Stimulated activated CD4-positive, alpha-beta T cell treated with anti-CD3 and anti-CD28 coated beads, Interleukin-1b, Interleukin-23, amount 100 ng/mL, for 24 hours (primary cell): ENCODE measurements at places on chromosomes 13 and 19.

DNA sequence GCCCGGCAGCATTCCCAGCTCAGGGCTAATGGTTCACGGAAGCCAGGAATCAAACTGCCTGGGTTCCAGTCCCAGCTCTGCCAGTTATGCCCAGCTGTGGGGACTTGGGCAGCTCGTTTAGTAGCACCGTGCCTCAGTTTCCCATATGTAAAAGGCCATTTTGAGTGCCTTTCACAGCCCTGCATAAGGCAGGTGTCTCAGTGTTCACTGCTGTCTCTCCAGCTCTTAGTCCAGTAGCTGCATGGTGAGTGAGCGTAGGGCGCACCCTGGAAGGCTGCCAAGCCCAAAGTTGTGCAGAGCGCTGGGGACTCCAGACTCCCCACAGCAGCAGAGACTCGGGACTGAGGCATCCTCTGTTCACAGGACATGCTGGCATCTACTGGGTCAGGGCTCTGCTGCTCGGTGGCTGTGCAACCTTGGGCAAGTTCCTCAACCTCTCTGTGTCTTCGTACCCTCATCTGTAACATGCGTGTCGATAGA, 5.5 kb downstream of the RPL28 start:
- DNase-seq = no peak

DNA sequence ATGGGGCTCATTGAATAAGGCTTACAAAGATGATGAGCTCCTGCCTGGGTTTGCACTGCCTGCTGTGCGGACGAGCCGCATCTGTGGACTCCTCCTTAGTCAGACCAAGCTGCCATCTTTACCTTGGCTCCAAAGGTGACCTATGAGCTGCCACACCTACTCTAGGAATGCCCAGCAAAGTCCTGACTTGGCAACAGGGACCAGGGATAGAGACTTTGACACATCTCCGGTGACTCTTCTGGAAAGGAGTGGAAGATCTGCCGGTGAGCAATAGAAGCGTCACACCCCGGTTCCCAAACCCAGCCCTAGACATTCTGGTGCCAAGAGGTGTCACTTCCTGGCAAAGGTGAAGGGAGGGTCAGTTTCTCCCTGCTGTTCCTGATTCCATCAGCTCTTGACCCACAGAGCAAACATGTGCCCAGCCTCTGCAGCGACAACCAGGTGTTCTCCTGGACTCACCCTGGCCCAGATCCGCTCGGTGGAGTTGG, 50.2 kb upstream of the GTF3A start:
- no peak for DNase-seq

DNA sequence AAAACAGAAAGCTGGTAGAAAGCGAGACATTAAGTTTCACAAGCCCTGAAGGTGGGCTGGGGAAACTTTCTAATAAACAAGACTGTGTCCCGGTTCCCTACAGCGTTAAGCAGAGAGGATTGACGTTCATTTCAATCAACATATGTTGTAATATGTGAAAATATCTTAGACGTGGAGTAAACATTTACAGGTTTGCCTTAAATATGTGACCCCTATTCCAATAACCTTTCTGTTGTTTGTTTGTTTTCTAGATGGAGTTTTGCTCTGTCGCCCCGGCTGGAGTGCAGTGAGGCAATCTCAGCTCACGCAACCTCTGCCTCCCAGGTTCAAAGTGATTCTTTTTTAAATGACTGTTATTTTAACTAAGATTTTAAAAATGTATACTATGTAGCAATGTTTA, 526.2 kb downstream of the SUCLA2 start:
- DNase-seq = no peak

DNA sequence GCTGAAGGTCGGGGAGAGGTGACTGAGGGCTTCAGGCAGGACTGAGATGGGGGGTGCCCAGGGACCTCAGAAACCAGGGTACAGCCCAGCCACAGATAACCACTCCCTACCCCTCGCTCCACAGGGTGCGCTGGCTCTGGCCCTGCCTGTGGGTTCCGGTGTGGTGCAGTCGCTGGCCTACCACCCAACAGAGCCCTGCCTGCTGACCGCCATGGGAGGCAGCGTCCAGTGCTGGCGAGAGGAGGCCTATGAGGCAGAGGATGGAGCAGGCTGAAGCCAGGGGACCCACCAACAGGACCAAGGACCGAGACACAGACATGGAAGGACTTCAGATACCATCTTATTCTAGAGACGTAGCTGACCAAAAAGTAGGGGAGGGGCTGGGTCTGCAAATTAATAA, 6.3 kb downstream of the DHPS start:
- DNase-seq = no peak

GRCh38 chr19:29537181-29537580, 11.4 kb downstream of the VSTM2B start:
- DNase-seq = no peak

- DNase-seq = peak; percentile 81
These were observed 2.3 kb upstream of the STRN4 start for GRCh38 chr19:46748325-46749109.

DNA sequence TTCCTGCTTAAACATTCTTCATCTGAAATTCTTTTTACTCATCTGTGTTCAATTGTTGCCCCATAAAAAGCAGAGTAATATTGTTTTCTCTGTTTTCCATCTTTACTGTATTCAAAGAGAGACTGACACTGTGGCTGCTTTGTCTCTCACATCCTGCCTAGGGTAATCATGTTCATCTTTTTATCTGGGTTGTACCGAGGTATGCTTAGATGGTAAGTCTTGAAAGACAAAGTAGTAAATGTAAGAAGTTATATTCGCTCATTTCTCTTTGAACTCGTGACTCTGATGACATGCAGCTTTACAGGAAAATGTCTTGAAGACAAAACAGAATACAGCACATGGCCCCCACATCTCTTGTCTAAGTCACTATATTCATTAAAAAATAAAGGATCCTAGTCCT, 20.0 kb upstream of the CYSLTR2 start:
- DNase-seq = no peak

DNA sequence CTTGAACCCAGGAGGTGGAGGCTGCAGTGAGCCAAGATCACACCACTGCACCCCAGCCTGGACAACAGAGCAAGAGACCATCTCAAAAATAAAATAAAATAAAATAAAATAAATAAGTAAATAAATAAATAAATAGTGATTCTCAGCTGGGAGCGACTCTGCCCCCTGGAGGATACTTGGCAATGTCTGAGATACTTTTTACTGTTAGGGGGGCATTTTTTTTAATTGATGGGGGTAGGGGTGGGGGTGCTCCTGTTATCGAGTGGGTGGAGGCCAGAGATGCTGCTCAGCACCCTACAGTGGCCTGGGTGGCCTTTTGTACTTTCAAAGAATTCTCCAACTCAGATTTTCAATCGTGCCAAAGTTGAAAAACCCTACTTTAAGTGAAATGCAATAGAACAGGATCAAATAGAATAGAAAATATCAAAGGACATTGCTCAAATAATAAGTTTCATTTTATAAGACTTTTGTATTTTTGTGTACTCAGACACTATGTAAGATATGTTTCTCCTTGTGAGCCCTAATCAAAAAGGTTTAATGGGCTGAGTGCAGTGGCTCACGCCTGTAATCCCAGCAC, 7.1 kb upstream of the CLPP start:
- DNase-seq = no peak

GRCh38 chr13:108102771-108103170, 112.6 kb downstream of the LIG4 start:
- DNase-seq = no peak

GRCh38 chr13:103638706-103639105, 572.5 kb upstream of the SLC10A2 start:
- no peak for DNase-seq

DNA sequence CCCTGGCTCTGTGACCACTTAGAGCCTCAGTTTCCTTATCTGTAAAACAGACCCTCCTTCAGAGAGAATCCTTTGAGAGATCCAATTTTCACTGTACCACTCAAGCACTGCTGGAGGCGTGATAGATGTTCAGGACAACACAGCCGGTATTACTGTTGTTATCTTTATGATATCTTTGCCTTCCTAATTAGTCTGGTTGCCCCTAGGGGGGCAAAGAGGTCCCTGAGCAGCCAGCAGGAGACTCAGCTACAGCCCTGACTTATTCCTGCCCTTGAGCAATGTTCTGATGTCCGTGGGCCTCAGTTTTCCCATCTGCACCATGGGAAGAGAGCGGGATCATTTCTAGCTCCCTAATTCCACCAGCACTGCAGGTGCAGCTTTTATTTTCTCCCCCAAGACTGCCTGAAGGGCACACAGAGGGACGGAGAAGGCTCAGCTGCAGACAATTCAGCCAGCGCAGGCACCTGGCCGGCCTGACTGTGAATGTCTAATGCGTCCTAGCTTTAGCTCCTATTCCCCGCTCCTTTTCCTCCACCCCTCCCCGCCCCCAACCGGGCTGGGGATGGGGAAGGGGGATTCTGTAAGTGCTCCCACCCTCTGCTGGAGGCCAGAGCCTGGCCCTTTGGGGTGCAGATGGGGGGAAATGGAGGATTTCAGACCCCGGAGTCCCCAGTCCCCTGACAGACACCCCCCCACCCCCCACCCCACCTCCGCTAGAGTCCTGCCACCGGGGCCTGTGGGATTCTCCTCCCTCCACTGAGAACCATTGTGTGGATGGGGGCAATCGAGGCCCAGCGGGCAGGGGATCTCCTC, 16.2 kb downstream of the TLE5 start:
- DNase-seq = no peak

DNA sequence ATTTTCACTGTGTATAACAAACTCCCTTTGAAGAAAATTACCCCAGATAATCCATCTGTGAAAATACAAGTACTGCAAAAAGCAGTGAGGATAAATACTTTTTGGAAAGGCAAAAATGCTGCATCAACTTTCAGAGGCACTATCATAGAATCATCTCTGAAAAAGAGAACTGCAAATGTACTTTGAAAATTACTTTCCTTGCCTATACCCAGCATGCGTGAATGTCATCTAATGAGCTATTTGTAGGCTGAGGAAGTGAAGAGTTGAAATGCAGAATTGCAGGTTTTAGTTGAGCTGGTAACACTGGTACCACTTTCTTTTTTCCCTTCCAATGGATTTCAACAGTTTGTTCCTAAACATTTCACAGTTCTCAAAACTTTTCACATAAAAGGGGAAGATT, 196.7 kb downstream of the TBC1D4 start:
- DNase-seq = no peak

GRCh38 chr13:71625694-71626093, 241.3 kb downstream of the DACH1 start:
- DNase-seq = no peak

DNA sequence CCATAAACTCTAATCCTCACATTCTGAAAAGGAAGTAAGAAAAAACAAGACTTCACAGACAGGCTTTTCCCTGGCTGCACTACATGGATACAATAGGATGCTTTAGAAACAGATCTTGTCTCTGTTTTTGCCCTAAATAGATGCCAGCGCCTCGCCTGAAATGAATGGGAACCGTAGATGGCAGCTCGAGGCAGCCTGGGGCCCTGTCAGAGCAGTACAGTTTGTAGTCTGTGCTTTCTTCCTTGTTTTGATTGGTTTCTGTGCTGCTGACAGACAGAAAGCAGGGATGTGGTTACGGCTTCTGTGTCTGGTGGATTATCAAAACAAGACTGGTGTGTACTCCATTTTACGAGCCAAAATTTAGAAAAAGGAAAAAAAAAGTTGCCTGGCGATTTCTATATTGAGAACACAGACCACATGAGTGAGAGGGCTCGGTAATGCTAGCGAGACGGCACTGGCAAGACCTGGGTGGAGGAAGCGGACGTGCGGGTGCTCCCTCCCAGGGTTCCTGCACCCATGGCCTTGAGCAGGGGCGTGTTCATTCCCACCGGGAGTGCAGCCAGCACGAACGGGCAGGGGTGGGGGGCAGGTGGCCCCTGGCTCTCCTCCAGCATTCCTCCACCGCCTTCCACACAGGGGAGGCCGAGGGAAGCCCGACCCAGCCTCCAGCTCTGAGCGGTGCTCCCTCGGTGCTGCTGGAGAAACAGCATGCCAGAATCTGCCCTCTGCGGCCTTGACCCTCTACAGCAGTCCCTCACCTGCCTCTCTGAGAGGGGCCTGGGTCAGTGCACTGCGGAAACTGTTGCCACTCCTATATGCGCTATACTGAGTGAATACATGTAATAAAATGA, 37.6 kb upstream of the C1QTNF9 start:
- no peak for DNase-seq

DNA sequence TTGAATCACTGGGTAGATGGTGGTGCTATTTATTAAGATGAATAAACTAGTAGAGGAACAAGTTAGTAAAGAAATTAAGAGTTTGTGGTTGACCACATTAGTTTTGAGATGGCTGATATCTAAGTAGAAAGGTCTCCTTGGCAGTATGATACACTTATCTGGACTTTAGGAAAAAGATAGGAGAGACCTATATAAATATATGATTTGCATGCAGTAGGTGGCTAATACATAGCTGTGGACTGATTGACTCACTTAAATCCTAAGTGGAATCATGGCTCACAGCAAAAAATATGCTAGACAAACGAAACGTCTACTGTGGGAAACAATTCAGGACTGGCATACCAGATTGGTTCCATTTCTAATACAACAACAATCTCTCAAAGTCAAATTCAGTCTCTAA, 92.0 kb downstream of the CAB39L start:
- no peak for DNase-seq

DNA sequence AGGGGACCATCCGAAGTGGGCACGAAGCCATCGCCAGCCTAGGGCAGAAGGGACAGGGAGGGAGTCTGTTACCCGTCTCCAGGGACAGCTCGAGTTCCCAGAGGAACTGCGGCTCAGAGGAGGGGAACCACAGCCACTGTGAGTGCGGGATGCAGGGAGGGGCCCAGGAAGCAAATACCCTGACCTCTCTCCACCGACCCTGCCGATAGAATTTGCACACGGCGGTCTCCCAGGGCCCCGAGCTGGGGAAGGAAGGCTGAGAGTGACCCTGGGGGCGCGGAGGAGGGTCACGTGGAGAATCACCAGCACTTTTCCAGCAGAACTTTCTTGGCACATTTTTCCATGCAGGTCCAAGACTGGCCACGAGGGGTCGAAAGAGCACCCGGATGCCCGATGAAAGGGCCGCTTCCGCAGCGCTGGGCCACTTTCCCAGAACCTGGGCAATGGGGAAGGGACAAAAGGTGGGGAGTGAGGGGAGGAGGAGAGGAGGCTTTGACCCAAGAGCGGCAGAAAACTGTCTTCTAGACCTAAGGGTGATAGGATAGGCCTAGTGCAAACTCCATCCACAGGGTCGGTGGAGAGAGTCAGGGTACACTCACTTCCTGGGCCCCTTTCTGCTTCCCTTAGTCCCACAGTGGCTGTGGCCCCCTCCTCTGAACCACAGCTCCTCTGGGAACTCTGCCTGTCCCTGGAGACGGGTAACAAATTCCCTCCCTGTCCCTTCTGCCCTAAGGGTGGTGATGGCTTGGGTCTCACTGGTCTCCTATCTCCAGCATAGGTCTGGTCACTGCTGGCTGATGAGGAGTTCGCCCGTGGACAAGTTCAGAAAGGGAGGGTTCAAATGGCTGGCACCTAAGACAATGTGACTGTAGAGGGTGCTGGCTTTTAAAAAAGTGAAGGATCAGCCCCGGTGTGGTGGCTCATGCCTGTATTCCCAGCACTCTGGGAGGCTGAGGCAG, 5.3 kb upstream of the GPR4 start:
- DNase-seq = peak; percentile 36

- DNase-seq = no peak
These were observed 133.3 kb downstream of the HS6ST3 start for GRCh38 chr13:96223231-96223630.

GRCh38 chr13:43260999-43261398, 237.6 kb downstream of the DNAJC15 start:
- no peak for DNase-seq

GRCh38 chr13:113123226-113124201, 915 bp downstream of the F10 start:
- no peak for DNase-seq

- DNase-seq = no peak
These were observed 656.8 kb downstream of the SLITRK6 start for GRCh38 chr13:85142351-85142927.
